ENCODE measurements at places on chromosomes 1 and 21.

GRCh38 chr1:46724991-46725735, 6.2 kb upstream of the EFCAB14 start:
- peak; percentile 78 for DNase-seq

GRCh38 chr1:89125913-89126580, at the start of gene GBP2:
TSS of gene GBP2 (minus strand) at chr1:89126114. CDS start at chr1:89121966, 4,148 bp downstream.
- peak; percentile 79 for DNase-seq

GRCh38 chr1:33426916-33427315, 4.0 kb downstream of the PHC2 start:
- no peak for DNase-seq

- DNase-seq: no peak
These were observed 1.4 kb downstream of the DESI2 start for GRCh38 chr1:244654108-244655038.

GRCh38 chr1:46072975-46073374, 59.5 kb downstream of the PIK3R3 start:
- no peak for DNase-seq

GRCh38 chr21:16215663-16216183, 485.9 kb downstream of the USP25 start:
- no peak for DNase-seq

DNA sequence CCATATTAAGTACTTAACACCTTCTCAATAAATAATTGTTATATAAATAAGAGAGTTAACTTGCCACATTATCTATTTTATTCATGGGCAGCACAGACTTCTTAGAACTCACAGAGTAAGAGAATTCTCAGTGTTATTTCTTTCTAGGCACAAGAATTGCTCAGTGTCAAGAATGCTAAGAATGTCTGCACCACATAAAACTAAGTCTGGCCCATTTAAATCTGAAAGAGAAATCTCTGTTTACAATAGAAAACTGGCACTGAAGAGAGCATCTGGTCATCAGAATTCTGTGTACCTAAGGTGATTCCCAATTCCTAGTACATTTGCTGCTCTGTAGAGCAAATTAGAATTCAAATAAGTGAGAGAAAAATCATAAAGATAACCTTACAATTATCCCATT, 3.8 kb downstream of the OR10K2 start:
- no peak for DNase-seq

- no peak for DNase-seq
These were observed 2.2 kb upstream of the ADORA3 start for GRCh38 chr1:111505641-111506119.

- DNase-seq: peak; percentile 12
These were observed 197.6 kb upstream of the DMRTA2 start for GRCh38 chr1:50620680-50621329.

- peak; percentile 4 for DNase-seq
These were observed 426.3 kb upstream of the CHRM3 start for GRCh38 chr1:238960071-238960470.

DNA sequence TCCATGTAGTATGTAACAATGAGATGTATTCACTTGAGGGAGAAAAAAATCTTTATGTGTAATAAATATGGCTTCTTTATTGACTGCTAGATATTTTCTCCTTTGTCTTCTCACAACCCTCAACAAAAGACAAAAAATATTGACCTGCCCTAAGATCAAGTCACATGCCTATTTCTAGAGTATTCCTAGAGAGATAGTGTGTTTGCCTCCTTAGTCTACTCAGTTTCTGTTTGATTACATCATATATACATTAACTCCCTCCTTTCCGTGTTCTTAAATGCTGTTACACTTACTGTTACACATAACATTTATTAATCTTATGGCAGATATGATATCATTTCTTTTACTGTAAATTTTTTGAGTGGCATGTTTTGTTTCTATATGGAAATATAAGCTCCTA, 281.6 kb upstream of the RGS18 start:
- no peak for DNase-seq

DNA sequence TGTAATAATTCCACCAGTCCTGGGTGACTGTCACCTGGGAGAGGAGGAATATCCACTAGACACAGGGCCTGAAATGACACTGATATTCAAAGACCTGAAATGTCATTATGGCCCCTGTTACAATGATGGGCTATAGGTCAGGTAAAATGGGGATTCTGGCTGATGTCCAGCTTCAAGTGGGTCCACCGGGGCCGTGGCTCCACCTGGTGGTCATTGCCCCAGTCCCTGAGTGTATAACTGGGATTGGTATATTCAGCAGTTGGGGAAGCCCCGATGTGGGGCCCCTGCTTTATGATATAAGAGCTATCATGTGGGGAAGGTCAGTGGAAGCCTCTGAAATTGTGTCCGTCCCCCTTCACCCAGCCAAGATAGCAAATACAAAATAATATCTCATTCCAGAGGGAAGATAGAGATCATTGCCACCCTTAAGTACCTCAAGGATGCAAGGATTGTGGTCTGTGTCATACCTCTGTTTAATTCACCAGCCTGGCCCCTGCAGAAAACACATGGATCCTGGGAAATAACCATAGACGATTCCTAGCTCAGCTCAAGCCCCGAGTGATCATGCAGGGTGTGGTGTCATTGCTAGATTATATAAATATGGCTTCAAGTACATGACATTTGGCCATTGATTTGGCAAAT, 19.4 kb downstream of the PLEKHO1 start:
- DNase-seq: peak; percentile 78

DNA sequence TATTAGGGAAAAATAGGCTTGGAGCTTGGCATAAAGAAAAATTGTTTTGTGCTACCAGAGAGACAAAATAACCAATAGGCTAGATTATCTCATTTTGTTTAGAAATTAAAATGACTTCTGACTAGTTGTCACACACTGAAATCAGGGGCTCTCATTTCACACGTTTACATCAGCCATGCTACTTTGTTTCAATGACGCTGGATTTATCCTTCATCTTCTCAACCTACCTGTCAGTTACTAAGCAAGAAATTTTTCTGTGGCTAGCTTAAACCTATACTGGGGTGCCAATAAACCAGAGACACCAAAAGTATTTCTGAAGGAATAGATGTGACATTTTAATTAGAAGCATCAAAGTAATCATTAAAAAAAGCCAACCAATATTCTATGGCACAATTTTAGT, 518.1 kb upstream of the NR5A2 start:
- DNase-seq: no peak

DNA sequence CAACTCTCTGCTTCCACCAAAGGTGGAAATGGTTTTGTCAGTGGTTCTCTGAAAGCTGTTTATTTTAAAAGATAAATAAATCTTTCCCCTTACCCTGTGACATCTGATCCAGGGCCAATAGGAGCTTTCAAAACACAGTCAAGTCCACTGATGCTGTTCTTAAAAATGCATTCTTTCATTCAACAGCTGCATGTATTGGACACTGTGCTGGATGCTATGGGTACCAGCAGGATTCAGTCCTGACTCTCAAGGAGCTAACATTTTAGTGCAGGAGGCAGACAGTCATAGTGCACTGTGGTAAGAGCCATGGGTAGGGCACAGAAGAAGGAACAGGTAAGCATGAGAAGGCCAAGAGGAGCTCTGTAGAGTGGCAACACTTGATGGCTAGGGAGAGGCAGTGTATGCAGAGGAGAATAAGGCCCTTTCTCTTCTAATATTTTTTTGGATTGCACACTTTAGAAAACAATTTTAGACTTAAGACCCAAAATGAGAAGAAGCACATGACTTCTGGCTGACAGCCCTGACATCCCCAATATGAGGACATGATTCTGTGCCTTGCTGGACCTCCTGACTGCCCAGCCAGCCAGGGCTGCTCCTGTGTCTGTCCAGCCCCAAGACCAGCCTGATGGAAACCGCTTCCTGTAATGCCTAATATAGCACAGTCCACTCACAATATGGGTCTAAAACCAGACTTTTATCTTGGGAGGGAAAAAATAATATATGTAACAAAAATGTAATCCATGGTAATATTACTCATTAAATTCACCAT, 207.3 kb downstream of the SDCCAG8 start:
- no peak for DNase-seq

GRCh38 chr21:35697321-35697808, 363.0 kb downstream of the SETD4 start:
- peak; percentile 42 for DNase-seq

Data from AG20443 (cell line).